ENCODE measurements at places on chromosomes 4 and X. TPM values are rescaled to one million over a fixed set of nuclear protein-coding genes. Genes with fewer than 3 reads are reported as not detected.

CD38 gene
- 3.5 TPM for total RNA-seq

- no peak for DNase-seq
Measured at GRCh38 chr4:155632310-155632840, 34.3 kb upstream of the GUCY1A1 start.

DNA sequence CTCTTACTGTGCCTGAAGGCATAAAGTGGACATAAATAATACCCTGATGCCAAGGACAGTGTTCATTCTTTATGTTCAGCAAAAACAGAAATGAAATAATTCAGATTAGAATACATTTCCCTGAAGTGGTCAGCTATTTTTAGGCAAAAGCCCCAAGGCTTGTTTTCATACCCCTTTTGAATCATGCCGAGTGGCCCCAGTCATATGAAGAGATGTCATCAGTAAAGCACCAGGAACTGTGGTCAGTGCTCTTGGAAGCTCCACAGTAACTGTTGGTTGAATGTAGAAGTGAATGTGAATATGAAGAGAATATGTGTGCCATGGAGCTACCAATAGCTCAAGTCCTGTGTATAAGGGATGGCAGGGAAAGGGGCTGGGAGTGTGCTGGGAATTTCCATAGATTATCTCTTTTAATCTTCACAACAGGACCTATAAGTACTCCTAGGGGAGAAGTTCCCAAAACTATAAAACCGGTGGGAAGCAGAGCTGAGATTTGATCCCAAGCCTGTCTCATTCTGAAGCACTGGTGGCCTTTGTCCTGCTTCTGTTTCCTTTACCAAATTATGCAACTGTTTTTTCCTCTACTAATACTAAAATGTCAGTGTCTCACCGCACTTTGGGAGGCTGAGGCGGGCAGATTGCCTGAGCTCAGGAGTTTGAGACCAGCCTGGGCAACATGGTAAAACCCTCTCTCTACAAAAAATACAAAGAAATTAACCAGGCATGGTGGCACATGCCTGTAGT, 52.6 kb downstream of the FNIP2 start:
- DNase-seq = no peak

DNA sequence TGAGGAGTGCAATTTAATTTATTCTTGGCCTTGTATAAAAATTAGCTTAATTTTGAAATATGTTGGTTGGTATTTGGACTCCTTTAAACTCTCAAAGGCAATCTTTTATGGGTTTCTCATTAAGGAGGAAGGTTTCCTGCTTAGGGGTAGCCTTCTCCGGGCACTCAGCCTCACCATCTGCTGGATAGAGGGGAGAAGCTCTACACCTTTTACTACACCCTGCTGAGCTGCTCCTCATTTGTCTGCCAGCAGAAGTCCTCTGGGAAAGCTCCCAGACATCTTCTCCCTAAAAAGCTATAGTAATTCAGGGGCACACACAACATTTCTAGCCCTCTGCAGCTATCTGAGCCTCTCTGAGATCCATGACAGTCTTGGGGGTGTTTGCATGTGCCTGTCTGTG, 179.1 kb downstream of the SOWAHB start:
- peak; percentile 40 for DNase-seq

DCUN1D4 gene
- 106 TPM for total RNA-seq

GRCh38 chrX:46912603-46913491, 626 bp downstream of the JADE3 start:
- peak; percentile 7 for DNase-seq

DNA sequence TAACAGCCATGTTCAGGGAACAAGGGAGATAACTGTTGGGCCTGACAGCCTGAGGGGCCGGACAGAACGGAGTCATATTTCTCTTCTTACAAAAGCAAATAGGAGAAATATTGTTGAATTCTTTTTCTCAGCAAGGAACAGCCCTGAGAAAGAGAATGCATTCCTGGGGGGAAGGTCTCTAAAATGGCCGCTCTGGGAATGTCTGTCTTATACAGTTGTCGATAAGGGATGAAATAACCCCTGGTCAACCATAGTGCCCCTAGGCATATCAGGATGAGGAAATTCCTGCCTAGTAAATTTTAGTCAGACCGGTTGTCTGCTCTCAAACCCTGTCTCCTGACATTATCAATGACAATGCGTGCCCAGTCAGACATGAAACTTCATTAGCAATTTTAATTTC, 1925.5 kb downstream of the PCDH7 start:
- no peak for DNase-seq

STX18 gene
- total RNA-seq = 34.4 TPM

- DNase-seq = no peak
Measured at GRCh38 chr4:37561803-37562207, 124.4 kb downstream of the RELL1 start.

DNA sequence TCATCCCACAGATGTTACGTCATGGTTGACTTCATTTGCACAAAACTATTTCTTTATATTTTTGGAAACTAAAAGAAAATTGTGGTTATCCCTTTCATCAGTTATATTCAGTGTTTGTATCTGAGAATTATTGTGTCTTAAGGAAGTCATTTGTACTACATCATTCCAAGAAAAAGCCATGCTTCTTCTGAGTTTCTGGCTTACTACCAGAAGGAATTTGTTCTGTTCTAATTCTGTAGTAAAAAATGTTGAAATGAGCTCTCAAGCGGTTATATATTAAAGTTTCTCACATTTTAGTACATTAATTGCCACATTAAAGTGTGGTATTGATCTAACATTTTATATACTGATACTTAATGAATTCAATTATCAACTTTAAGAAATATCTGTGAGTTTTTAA, 1844.5 kb downstream of the PCDH7 start:
- DNase-seq = no peak

FOXP3 gene
- 0.33 TPM for total RNA-seq

DNA sequence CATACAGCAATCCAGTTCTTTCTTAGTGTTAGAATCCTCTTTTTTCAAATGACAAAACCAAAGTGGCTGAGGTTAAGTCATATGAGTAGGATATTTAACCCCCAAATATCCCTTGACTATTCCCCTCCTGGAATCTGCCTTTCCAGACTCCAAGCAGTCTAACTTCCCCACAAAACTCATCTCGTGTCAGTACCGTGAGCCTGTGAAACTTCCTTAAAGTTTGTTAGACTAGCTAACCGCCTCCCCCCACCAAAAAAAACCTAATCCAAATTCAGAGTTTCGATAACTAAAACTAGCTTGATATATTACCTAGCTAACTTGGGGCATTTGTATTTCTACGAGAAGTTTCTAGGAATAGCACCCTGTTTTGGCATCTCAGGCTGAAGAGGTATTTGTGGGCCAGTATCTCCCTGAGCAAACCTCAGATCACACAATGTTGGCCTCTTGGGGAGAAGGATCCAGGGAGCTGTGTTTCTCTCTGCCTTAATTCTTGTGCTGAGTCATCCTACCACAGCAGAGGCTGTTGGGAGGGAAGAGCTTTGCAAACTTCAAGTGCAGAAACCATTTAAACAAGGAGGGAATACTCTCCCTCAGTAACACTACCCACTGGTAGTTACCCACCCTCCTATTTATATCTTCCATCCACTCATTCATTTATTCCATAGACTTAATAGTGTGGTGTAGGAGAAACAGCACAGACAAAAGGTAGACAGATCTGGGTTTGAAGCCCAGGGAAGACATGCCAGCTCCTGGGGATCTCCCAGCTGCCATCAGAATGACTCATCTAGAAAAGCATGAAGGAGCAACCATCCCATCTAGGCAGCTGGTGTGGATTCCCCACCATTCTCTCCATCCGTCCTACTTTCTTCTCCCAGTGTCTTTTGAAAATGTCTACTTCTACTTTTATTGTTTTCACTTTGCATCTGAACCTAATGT, 39.3 kb upstream of the TXK start:
- DNase-seq = no peak

DNA sequence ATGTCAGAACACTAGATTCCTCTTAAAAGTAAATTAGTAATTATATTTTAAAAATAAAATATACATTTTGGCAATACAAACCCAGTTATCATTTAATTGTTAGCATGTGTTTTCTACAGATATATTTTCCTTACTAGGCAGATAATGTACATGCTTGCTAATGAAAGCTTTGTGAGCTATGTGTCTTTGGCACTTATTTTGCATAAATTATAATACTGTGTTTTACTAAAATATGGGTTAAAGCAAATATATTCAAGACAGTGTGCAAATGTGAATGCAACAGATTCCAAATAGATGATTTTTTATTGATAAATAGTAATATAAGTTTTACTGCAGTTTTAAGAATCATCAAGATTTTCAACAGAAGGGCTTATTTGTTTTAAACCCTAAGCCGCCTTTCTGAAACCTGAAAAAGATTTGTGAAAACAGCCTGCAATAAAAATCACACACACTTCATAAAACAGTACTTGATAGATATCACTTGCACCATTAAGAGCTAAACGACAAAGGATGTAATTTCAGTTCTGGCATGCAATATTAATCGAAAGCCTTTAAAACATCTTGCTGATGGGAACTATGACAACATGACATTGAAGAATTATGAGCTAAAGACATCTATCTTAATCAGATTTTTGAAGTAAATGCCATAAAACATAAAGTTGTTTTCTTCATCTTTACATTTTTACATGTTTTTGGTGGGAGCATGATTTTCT, 333.3 kb downstream of the DCTD start:
- no peak for DNase-seq

DNA sequence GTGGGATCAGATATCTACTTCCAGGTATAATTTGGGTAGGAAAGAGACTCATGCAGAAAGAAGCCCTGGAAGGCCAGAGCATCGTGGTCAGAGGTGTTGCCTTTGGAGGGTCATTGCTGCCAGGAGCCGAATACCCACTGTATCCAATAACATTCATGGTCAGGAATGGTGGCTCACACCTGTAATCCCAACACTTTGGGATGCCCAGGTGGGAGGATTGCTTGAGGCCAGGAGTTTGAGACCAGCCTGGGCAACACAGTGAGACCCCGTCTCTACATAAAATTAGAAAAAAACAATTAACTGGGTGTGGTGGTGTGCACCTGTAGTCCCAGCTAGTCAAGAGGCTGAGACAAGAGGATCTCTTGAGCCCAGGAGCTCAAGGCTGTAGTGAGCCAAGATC, 10.9 kb upstream of the F11 start:
- DNase-seq = no peak

GRCh38 chr4:87498446-87498900, 30.7 kb downstream of the SPARCL1 start:
- DNase-seq = no peak

YY2 gene
- total RNA-seq = 2.1 TPM

- no peak for DNase-seq
Measured at GRCh38 chr4:186669159-186669731, 54.4 kb downstream of the FAT1 start.

DNA sequence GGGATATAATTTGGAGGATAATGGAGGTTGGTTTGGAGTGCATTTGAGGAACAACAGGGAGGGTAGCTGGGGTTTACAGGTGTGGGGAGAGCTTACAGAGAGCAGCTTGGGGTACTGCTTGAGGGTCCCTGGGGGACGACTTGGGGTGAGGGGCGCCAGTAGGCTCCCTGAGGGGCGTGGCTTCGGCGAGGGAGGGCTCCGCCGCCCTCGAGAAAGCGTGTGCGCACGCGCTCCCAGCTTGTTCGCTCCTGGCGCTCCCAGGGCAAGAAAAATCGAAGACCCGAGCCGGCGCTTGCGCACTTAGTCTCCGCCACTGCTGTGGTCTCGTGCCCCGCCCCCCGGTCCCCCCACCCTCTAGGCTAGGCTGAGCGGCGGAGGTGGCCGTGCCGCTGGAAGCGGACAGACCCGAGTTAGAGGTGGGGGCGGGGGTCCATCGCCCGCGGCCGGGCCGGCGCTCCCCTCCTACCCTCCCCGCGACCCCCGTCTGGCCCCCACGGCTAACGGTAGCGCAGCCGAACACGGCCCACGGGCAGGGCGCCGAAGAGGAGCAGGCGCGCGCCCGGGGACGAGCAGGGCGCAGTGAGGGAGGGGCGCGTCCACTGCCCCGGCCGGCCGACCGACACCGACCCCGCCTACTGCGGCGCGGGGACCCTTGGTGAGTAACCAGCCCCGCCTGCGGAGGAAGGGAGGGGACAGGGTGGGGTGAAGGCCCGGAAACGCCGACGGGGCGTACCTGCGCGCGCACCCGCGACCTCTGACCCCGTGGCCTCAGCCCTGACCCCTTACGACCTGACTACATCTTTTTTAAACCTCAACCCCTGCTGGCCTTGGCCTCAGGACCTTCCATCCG, 5.4 kb upstream of the CCDC120 start:
- DNase-seq = no peak

- no peak for DNase-seq
Measured at GRCh38 chr4:53465281-53465680, 87.8 kb downstream of the FIP1L1 start.

DNA sequence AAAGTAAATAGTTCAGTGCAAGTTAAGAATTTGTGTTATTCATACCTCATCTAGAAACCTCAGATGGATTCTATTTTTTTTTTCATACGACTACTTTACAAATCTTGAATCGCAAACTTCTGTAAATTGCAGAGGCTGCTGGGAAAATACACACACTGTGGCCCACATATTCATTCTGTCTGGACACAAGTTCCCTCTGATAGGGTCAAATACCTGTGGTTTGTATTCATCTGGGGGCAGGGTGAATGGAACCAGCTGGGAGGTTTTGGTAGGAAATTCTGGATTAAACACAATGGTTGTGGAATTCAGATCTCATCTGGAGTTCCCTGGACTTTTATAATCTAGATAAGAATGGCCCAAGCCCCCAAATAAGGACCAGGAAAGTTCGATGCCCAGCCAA, 56.2 kb downstream of the SPATA18 start:
- DNase-seq = no peak

ERCC6L gene
- total RNA-seq = not detected

CT55 gene
- total RNA-seq = 1.0 TPM

GLUD2 gene
- 5.2 TPM for total RNA-seq

DNA sequence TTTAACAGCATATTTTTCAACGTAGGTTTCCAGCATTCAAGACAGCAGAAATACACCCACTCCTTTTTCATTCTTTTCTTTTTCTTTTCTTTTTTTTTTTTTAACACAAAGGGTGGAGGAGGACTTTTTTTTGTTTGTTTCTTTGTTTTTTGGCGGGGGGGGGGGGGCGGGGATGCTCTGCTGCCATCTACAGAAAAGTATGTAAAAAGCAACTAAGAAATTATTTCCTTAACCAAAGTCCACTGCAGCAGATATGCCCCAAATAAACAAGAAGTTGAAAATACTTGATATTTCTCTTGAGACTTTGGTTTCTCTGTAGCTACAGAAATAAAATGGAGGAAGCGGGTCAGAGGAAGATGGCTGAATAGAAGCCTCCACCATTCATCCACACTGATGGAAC, 63.2 kb upstream of the PBDC1 start:
- no peak for DNase-seq

USP17L30 gene
- total RNA-seq = not detected

AVPR2 gene
- total RNA-seq = not detected

- no peak for DNase-seq
Measured at GRCh38 chrX:106928227-106928626, 8.0 kb downstream of the CLDN2 start.

GRCh38 chrX:102976286-102976685, 39.2 kb downstream of the RAB40AL start:
- no peak for DNase-seq

GRCh38 chrX:49840679-49841078, 11.6 kb downstream of the PAGE4 start:
- peak; percentile 78 for DNase-seq

XPNPEP2 gene
- total RNA-seq = not detected
